ENCODE measurements at places on chromosomes 13 and 19.

- no peak for ATAC-seq
These were observed 54.5 kb downstream of the CDADC1 start for GRCh38 chr13:49302222-49302621.

DNA sequence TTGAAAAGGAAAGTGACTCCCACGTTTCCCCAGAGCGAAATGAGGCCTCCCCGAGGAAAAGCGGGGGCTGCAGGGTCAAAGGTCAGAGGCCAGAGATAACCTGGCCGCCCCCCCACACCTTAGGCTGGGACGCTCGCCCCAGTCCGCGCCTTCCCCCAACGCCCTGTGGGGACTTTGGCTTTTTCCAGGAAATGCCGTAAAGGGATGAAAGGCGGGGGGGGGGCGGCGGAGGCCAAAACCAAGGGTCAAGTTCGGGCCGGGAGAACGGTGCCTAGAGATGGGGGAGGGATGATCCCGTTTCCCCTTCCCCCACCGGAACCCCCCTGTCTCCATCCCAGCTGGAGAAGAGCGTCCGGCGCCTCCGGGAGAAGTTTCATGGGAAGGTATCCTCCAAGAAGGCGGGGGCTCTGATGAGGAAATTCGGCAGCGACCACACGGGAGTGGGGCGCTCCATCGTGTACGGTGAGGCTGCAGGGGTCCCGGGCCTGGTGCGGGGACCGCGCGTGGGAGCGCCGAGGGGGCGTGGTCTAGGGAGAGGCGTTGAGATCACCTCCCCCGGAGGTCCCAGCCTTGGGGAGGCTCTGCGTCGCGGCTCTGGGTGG, 575 bp downstream of the SHFL start:
- no peak for ATAC-seq

- no peak for ATAC-seq
These were observed 27.4 kb upstream of the AKT2 start for GRCh38 chr19:40312533-40312932.

DNA sequence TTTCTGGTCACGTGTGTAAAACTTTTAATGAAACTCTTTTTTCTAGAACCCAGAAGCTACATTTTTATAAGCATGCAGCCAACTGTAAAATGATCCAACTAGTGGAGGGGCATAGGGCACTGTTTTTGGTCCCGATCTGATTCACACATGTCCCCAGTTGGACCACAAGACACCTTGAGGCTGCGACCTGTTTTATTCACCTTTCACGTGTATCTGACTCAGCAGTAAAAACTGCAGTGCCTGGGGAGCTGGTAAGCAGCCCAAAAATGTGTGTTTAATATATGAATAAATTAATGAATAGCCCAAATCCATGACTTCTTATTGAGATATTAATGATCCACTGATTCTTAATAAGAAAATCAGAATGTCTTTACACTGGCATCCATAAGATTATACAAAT, 140.4 kb downstream of the COL4A1 start:
- ATAC-seq = no peak

DNA sequence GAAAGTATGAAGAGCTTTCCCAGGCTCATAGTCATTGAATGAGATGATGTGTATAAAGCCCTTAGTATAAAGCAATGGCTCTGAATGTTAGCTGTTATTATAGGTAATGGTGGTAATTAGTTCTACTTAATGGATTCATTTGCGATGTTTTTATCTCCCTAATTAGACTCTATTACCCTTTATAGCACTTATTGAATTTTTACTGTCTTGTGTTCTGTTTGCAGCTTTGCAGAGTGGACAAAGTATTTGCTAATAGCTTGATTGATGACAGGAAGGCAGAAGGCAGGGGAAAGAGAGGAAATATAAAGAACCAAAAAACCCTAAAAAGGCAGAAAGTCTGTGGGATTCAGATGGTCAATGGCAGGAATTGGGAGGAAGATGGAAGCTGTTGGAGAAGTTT, 524.4 kb upstream of the SPRY2 start:
- no peak for ATAC-seq

- ATAC-seq = no peak
These were observed 11.3 kb upstream of the CRYL1 start for GRCh38 chr13:20536992-20537391.

- no peak for ATAC-seq
These were observed 3.0 kb upstream of the CYP4F12 start for GRCh38 chr19:15669891-15670290.

DNA sequence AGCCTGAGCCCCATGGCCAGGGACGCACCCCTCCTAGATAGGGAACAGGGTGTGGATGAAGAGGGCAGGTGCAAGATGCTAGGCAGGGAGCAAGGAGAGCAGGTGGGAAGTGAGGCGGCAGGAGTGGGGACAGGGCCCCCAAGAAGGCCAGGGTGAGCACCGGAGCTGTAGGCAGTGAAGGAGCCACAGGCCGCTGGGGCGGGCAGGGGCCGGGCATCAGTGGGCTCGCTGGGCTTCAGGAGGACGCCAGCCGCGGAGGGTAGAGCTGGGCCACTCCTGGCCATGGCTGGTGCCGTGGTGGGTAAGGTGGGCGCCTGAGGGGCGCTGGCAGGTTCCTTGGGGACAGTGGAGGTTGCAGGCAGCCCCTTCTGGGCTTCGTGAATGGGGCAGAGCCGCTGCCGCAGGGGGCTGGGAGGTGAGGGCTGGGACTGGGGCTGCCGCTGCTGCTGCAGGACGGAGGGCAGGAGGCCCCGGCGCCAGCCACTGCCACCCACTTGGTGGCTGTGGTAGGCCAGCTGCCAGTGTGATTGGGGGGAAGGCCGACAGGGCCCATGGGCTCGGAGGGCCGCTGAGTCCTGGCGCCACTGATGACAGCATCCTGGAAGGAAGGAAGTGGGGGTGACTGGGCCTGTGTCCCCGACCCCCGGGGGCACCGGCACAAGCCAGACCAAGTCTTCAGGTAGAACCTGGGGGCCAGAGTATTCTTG, 2.1 kb downstream of the NKPD1 start:
- ATAC-seq = no peak
